ENCODE measurements at places on chromosomes 1 and 21.

GRCh38 chr1:33790577-33790976, 73.3 kb upstream of the HMGB4 start:
- DNase-seq = no peak

DNA sequence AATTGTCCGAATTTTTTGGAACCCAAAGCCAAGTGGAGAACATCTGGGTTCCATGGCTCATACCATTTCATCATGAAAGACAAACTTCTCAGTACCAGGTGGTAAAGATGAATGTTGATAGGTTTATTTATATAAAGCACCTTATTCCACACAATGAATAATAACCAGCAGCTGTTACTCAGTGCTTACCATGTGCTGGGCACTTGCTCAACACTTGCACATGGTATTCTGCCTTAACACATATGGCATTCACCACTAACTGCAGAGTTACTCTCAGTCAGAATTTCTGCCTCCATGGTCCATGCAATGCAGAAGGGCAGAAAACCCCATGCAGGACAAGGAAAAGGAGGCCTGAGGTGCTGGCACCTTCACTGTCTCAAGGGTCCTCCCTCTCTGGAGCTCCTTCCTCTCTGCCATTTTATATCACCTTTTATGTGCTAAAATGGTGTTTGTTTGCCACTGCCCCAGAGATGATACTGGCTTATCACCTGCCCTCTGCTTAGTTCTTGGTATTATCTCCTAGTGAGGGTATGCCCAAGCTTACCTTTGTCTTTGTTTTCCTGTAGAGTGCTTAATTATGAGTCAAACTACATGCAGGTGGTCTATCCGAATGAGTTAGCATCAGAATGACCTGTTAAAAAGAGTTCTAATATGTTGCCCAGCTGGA, 76.7 kb upstream of the ZNF326 start:
- DNase-seq = no peak

- DNase-seq = no peak
Measured at GRCh38 chr1:227490478-227490877, 72.9 kb upstream of the ZNF678 start.

GRCh38 chr1:156422602-156423091, 53.6 kb downstream of the RHBG start:
- no peak for DNase-seq

DNA sequence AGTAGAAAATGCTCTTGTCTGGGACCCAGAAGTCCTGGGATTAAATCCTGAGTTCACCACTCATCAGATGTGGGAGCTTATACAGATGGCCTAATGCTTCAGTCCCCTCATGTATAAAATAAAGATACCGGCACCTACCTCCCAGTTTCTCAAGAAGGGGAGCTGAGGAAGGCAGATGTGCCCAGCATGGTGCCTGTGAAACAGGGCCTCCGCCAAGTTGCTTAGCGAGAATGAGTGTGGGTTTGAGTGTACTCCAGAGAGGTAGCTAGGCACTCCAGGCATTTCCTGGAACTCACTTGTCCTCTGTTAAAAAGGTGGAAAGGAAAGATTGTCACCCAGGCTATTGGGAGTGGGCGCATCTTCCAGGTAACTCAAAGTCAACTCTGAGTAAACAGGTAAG, 37.8 kb downstream of the IER5 start:
- DNase-seq = no peak

GRCh38 chr1:35222322-35223083, 29.6 kb upstream of the SFPQ start:
- DNase-seq = no peak

DNA sequence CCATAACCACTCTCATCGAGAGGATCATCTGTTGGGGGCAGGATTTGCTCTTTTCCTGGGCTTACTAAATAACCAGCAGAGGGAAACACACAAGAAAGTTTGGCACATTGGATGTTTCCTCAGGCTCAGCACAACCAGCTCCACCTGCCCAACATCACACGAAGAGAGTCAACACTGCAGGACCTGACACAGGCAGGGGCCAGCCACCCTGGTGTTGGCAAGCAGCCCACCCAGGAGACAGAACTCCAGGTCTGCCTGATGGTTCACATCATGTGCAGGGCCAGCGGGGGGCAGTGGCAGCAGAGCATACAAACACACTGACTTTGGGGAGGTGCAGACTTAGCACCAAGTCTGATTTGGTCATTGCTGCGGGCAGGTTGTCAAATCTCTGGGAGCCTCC, 182.3 kb upstream of the GALNT2 start:
- DNase-seq = peak; percentile 13

DNA sequence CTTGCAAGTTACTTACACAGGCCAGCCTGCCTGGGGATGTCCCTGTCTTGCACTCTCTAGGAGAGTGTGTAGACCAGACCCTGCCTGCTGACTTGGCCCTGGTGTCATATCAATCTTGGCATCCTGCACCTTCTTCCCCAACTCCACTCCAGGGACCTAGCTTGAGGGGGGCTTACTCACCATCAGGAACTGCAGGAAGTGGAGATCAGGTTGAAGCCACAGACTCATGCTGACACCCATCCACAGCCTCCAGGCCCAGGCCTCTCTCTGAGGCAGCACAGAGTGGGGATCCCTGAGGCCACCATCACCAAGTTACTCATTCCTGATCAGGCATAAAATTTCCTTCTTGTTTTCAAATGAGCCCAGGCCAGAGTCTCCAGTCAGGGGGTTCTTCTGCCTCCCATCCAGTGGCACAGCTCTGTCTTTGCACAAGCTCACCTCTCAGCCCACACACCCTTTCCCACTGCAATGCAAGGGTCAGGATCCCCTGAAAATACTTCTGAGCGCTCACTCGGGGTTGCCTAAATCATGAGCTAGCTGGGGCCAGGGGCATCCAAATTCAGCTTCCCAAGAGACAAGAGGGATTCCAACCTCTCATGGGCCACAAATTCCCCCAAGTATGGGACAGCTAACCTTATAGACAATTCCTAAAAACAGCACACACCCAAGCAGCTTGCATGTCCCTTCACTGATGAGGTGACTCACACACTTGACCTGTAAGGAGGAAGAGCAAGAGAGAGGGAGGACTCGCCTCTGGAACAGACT, 33.5 kb downstream of the CSMD2 start:
- DNase-seq = no peak

- DNase-seq = no peak
Measured at GRCh38 chr1:59509341-59509875, 212.5 kb downstream of the FGGY start.

DNA sequence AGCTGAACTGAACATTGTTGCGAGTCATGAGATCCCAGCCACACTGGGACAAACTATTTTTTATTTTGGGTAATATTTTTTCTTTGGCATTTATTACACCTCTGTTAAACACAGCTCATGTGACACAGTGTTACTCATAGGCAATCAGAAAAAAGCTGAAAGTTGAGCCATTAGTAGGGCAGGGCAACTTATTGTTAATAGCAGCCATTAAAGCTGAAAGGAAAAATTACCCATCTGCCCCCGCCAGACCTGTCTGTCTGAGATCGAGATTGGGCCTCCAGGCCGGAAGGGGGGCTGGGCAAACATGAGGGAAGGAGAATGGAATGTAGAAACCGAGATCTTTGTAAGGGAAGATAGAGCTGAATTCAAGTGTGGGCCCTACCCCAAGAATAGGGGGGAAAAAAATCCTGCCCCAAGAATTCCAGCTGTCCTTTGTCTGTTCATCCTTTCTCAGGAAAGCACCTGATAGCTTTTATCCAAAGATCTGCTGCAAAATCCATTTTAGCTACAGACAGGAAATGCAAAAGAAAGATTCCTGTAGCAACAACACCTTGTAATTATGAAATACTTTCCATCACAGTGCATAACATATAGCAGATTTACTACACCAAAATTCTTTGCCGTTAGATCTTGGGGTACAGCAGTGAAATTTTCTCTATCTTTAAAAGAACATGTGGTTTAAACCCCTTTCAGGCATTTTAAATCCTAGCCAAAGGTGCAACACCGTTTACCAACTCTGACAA, 212.8 kb downstream of the PBX1 start:
- no peak for DNase-seq

GRCh38 chr21:27779606-27780005, 812.7 kb upstream of the ADAMTS5 start:
- DNase-seq = no peak

DNA sequence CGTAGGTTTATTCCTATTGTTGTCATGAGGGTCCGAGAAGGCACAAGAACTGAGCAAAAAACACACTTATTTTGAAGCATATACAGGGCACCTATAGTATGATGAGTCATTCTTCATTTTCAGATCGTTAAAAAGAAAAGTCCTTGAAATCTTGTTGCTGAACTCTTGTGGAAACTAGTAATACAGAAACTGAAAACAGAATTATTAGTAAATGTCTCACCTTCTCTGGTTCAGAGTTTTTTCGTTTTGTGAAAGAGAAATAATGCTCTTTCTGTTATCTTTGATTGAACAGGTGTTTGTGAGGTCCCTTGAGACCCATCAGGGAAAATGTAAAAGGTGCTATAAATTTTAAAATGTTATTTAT, 102.0 kb upstream of the COA6 start:
- no peak for DNase-seq

GRCh38 chr1:224203243-224204016, 20.4 kb downstream of the DEGS1 start:
- no peak for DNase-seq

DNA sequence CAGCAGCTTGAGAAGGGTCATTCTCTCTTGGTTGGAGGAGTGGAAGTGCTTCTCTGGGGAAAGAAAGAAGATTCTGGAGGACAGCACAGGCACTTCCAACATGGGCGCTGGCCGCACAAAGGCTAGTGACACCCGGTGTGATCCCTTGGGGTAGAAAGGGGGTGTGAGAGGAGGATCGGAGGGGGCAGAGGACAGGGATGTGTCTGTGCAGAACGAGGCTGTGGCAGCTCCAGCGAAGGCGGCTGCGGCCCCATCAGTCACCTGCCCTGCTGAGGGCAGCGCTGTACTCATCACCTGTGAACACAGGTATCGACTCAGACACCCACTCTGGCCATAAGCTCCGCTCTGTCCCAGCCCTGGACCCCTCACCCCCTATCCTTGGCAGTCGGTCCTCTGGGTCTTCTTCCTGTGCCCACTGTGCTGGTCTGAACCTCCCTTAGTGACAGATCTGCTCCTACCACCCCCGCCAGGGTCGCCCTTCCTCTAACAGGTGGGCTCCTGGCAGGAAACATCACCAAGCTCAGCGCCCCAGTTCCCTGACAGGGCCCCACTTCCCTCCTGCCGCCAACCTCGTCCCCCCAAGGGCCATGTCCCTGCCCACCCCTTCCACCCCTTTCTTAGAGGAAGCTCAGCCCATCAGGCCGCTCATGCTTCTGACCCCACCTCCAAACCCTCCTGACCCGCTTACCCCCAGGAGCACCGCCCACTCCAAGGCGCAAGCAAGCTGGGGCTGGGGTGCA, 20.1 kb downstream of the TP73 start:
- no peak for DNase-seq

- no peak for DNase-seq
Measured at GRCh38 chr1:76620371-76620770, 246.9 kb upstream of the ST6GALNAC5 start.

DNA sequence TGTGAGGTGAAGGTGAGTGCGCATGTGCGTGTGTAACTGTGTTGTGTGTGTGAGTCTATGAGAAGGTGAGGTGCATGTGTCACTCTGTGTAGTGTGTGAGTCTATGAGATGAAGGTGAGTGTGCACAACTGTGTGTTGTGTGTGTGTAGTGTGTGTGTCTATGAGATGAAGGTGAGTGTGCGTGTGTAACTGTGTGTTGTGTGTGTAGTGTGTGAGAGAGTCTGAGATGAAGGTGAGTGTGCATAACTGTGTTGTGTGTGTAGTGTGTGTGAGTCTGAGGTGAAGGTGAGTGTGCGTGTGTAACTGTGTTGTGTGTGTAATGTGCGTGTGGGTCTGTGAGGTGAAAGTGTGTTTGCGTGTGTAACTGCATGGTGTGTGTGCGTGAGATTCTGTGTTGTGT, 154.0 kb downstream of the FOXD2 start:
- no peak for DNase-seq

DNA sequence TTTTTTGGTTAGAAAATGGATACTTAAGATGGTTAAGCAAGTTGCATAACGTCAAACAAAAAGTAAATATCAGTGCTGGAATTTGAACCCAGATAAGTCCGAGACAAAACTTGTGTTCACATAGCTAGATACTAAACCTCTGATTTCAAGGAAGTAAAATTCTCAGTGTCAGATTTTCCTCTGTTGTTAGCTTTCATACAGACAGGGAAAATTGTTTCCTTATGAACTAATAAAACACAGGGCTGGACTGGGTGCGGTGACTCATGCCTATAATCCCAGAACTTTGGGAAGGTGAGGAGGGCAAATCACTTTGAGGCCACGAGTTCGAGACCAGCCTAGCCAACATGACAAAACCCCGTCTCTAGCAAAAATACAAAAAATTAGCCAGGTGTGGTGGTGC, 51.3 kb downstream of the PCNX2 start:
- DNase-seq = no peak

GRCh38 chr21:37871121-37871862, 45.0 kb downstream of the KCNJ6 start:
- no peak for DNase-seq

GRCh38 chr1:20678599-20678998, 17.4 kb upstream of the DDOST start:
- DNase-seq = no peak

DNA sequence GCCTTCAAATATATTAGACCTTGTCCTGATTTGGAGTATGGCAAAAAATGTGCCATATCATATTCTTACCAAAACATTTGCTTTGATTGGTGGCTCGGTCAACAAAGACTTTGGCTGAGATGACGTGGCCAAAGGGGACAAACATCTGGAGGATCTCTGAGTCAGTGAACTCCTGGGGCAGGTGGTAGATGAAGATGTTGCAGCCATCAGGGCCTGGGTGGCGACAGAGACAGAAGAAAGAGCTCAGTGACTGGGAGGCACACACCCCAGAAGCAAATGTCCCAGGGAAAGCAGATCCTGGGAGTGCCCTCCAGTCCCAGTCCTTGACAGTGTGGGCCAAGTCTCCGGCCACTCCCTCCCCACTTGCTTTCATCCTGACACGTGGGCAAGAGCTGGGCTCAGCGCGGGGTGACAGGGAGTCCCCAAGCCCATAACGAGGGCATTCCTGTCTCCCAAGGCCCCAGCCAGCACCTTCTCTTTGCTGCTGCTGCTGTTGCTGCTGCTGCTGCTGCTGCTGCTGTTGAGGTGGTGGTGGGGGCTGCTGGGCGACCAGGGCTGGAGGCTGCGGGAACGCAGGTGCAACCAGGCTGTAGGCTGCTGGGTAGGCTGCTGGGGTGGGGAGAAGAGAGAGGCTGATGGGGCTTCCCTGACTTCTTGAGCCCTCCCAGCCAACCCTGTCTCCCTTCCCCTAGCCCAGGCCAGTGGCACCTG, 10.7 kb downstream of the CELF3 start:
- DNase-seq = no peak

DNA sequence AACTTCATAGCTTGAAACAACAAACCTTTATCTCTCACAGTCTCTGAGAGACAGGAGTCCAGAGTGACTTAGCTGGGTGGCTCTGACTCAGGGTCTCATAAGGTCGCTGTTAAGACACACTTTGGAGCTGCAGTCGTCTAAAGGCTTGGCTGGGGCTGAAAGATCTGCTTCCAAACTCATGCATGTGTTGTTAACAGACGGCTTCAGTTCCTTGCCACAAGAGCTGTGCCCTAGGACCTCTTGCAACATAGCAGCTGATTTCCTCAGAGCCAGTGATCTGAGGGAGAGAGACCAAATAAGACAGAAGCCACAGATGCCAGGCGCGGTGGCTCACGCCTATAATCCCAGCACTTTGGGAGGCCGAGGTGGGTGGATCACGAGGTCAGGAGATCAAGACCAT, 176.8 kb downstream of the DISC1 start:
- no peak for DNase-seq

Measured in stimulated activated CD4-positive, alpha-beta T cell treated with anti-CD3 and anti-CD28 coated beads, Interleukin-4, amount 100 ng/mL, for 1 hour (primary cell).